Stimulated activated CD4-positive, alpha-beta T cell treated with anti-CD3 and anti-CD28 coated beads, Interleukin-1b, Interleukin-23, amount 100 ng/mL, for 1 hour (primary cell): ENCODE measurements at places on chromosomes 12 and 14.
A peak's percentile ranks its signal among the peaks of the same experiment; 100 is the strongest.

DNA sequence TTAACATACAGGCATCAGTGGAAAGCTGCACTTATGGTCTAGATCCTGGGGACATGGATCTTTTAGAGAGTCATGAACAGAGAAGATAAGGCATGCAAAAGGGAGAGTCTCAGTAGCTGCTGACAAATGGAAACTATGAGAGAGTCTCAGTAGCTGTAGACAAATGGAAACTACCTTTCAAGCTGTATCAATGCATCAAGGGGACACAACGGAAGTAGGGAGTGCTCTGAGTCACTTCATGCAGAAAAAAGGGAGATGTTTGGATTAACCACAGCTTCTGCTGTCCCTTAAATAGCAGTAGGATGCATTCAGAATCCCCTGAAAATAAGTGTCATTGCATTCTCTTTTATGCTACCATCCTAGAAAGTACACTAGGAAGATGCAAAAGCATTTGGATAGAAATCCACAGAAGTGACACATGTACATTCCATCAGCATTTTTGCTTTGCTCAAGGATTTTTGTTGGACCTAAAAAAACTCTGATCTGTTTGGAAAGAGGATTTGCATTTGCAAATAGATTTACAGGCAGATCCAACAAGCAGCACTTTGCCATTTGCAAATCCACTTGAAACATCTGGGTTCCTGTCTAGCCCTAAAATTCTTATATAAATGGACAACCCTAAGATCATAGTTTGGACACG, 227.5 kb upstream of the LMO3 start:
- no peak for DNase-seq

GRCh38 chr12:44118946-44119345, 283.1 kb downstream of the TMEM117 start:
- no peak for DNase-seq

GRCh38 chr12:91432089-91432488, 249.5 kb upstream of the DCN start:
- no peak for DNase-seq

GRCh38 chr12:6132496-6132895, 8.0 kb upstream of the VWF start:
- no peak for DNase-seq

DNA sequence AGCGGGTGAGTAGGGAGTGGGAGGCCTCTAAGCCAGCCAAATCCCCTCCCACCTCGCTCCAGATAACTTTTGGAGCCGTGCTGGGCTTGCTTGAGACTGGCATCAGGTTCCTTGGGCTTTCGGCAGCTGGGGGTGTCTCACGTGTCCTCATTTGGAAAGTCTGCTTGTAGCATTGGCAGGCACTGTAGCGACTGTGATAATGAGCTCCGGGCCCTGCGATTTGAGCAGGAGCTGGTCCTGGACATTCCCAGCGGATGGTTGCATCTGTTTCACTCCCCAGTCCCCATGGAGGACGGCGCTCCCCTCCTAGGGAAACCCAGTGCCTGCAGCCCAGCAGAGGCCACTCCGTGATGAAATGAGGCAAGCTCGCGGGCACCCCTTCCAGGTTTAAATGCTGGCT, 49.4 kb downstream of the DGLUCY start:
- no peak for DNase-seq

DNA sequence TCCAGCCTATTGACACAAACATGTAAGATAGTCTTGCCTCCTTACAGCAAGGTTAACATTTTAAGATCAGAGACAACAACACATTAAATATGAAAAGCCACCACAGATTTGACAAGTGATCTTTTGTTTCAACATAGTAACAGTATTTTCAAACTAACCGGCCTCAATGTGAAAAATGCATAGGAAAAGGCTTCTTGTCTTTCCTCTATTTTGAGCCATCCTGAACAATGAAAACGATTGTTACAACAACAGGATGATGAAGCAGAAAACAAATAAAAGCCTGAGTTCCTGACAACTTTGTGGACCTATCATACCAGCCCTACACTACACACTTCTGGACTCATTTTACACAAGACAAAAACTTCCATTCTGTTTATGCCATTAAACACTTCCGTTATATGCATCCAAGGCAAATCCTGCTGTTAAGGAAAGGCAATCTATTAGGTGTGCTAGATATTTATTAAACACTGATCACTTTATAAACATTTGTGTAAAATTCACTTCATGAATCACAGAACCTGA, 37.3 kb downstream of the BAZ1A start:
- DNase-seq, result no peak

GRCh38 chr12:57047981-57048380, 1.9 kb downstream of the MYO1A start:
- DNase-seq, result no peak

- DNase-seq, result no peak
These were observed 81.0 kb downstream of the RPS29 start for GRCh38 chr14:49505041-49505766.

- DNase-seq, result no peak
These were observed 106.7 kb downstream of the MYF5 start for GRCh38 chr12:80823393-80823792.

- no peak for DNase-seq
These were observed 1417.5 kb upstream of the SEL1L start for GRCh38 chr14:82951171-82951570.

DNA sequence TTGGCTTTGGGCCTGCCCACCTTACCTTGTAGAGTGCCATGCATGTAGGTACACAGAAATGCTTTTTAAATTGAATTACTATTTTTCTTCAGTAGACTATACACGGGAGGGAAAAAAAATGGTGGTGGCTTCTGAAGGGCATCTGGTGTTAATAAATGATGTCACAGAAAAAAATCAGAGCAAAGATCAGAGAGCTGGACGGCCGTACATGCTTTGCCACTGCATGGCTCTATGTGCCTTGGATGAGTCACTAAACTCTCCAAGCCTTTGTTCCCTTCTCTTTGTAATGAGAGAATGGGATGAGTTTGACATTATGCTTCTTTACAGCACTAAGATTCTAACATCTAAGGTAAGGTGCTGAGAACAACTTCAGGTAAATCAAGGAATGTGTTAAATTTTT, 376.4 kb upstream of the DDHD1 start:
- DNase-seq, result no peak

DNA sequence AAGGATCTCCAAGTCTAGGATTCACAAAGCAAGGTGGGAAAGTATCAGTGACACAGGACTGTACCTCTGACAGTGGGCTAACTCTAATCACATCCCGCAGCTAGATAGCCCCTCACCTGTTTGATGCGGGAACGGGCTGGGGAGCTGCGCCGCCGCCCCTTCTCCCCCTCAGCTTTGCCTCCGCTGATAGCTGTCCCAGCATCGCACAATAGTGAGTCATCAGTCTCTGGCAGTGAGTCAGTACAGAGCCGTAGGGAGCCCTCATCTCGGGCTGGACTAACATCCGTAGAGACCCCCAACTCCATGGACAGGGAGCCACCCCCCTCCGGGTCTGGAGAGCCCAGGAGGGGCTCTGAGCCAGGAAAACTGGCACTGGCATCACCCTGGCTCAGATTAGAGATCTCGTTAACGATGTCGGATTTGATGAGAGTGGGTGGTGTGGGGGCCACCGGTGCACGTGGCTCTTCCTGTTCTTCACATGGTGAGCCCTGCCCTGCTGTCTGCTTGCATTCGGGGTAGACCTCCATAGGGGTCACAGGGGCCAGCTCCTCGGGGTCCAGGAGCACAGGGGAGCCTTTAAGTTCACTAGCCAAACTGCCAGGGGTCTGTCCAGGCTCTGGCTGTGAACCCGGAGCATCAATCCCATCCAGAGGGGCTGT, 10.9 kb downstream of the KMT2D start:
- no peak for DNase-seq

GRCh38 chr14:99574099-99574880, 29.7 kb downstream of the CCDC85C start:
- DNase-seq, result no peak

- no peak for DNase-seq
These were observed 197.9 kb upstream of the NUDT4 start for GRCh38 chr12:93179792-93180191.

- no peak for DNase-seq
These were observed 788 bp downstream of the SFSWAP start for GRCh38 chr12:131711551-131712205.

GRCh38 chr12:54240971-54241588, 38.8 kb downstream of the CBX5 start:
- no peak for DNase-seq

DNA sequence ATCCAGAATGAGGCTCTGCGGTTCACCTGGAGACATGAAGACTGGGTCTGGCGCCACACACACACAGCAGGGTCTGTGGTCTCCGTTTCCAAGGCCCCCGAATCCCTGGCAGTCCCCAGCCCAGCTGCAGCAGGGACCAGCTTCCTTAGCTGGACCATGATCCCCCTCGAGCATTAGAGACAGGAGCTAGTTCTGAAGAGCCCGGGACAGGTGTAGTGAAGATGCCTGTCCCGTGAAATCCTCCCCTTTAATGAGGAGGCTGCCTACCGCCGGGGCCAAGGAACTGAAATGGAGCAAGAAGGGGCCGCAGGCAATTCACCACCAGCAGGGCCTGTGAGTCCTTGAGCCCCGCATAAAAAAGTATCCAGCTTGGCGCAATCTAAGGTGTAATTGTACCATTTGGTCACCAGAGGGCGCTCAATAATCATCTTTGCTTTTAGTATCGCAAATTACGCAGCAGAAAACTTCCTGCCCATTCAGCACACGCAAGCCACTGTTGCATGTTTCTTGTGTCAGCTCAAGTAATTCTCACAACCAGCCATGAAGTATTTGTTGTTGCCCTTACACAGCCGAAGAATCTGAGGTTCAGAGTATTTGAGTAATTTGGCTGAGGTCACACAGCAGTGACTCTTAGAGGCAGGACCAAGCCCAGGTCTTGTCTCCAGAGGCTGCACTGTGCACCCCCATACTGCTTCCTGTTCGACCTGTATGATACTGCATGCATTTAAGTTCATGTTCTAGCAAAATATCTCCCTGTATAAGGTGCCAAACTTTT, 54.3 kb upstream of the PPP2R5C start:
- no peak for DNase-seq

GRCh38 chr12:113702836-113703235, 231.2 kb upstream of the LHX5 start:
- no peak for DNase-seq

DNA sequence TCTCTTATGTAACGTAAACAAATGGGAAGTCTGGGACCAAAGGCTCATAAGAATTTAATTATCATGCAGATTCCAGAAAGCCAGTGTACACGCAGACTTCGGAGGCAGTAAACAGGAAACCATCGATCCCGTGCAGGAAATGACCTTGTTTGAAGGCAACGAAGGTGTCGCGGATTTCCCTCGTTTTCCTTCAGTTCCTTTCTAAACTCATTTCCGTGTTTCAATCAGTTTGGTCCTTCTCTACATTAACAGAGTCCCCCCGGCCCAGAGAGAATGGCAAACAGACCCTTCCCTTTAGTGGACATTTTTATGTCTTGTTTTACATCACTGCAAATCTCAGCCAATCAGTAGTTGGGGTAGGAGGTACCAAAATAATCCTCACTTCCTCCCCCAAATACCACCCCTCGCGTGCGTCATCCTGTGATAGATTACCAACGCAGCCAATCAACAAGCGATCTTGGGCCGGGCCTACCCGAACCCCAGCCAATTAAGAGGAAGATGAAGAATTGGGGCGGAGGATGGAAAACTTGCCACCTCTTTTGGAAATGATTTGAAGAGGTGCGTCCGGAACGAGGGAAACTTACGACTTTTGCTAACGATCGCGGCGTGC, 6.1 kb upstream of the FOXJ2 start:
- peak; percentile 82 for DNase-seq

GRCh38 chr14:83520837-83521236, 1987.2 kb upstream of the SEL1L start:
- no peak for DNase-seq

DNA sequence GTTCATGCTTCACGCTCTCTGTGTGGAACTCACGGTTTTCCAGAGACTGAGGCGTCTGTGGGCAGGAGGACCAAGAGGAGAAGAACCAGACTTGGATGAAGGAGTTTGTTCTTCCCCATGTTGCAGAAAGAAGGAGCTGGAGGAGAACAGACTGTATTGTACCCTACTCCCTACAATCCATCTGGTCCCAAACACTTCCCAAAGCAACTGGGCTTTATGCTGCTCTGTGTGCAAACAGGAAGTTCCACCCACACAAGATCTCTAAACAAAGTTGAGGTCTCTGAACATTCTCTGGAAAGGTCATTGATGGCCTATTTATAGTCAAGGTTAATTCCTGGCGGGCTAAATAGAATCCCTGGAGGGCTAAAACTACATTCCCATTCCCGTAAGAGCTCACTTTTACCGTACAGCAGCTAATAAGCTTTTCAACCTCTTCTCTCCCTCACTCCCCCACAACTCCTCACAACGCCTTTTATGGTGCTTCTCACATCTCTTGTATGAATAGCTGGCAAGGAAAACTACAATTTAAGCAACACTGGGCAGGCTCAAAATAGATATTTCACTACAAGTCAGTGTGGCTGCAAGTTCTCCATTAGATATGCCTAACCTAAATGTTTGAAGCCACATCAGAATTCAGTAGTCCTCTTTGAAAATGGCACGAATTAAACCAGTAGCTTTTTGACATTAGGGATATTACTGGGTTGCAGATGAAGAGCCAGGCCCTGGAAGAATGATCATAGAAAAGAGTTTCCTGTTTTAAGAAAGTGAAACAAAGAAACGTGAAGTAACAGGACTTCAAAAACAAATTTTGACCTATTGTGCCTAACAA, at the start of gene A2M:
A2M (minus strand) TSS at position 189 of the 829 bp plus-strand sequence; CDS start at position 119, 70 bp downstream.
- no peak for DNase-seq

GRCh38 chr14:83885837-83886293, 1644.1 kb upstream of the FLRT2 start:
- DNase-seq, result no peak

DNA sequence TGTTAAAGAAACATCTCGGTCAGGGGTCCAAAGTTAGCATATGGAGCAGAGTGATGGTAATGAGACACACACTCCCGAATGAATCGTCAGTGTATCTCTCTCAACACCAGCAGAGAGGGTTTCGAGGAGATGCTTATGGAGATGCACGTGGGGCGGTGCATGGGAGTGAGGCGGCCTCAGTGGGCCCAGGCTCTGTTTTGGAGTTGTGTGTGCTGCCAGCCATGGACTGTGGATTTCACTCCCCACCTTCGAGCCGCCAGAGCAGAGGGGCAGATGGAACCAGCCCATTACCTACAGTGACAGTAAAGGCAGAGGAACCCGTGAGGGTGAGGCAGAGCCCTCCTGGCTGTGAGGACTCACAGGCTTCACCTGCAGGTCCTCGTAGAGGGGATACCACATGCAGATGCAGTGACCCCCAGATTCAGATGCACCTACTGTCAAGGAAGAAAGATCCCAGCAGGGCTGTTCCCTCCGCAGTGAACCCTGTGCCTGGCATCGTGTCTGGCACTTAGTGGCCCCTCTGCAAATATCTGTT, 68.2 kb downstream of the WDR20 start:
- DNase-seq, result no peak
